Nephron progenitor cell (in vitro differentiated cells): ENCODE measurements at places on chromosomes 7 and 10.

DNA sequence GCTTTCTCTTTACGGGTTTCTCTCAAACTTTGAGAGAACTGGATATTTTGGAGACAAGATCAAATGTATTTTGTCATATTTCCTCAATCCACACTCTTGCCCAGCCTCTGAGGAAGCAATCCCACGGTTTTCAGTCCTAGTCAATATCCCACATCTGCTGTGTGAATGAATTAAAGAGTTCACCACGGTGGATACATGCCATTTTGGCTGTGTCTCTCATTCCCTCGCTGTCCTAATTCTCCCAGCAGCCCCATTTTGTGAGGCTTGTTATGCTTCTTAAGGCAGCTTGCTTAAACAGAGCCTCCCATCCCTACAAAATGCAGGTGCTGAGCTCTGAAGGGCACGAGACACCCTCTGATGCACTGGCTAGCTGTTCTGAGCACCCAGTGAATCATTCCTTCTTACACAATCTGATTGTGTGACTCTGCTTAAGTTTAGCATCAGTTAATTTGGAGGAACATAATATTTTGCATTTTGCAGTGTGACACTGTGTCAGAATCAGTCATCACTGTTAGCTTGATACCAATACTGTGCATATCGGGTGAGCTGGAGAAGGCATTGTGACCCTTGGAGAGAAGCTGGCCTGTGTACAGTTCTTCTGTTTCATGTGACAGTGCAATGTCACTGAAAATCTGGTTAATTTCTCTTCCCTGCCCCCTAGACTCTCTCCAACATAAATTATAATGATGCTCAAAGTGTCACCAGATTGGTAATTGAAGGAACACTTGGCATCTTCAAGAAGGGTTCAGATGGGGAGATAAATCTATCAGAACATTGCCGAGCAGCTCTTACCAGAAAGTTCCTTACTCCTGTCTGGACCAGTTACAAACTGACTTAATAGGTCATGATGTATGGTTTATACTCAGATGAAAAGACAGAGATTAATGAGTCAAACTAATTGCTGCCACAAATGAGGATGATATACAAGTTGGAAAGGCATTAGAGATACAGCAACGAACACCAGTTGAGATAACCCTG, 103.7 kb upstream of the AOAH start:
- H3K4me1 ChIP-seq = no peaks in the 10 kb centered on the region
- no peaks in the 10 kb centered on the region for H3K36me3 ChIP-seq
- DNase-seq = no peak
- H3K27me3 ChIP-seq = peaks cover 13% of the 10 kb centered on the region
- no peak overlapping the region for H3K27ac ChIP-seq

DNA sequence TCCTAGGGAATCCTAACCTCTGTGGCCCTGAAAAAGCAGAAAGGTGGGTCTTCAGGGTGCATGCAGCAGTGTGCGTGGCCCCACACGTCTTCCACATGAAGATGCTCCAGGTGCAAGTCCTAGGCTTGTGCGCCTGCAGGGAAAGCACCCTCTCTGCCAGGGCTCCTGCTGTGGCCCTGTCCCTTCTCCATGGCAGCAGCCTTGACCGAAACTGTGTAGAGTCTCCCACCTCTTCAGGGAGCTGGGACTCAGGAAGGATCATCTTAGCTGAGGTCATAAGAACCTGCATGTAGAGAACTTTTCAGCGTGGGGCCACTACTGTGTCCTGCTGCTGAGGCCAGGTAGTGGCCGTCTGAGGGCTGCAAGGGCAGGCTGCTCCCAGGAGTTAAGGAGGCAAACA, 6.3 kb upstream of the CSGALNACT2 start:
- H3K27ac ChIP-seq = no peak overlapping the region
- DNase-seq = no peak
- no peak overlapping the region for H3K4me3 ChIP-seq
- H3K4me1 ChIP-seq = peaks cover 39% of the 10 kb centered on the region
- H3K36me3 ChIP-seq = no peaks in the 10 kb centered on the region
- H3K27me3 ChIP-seq = peaks cover 5% of the 10 kb centered on the region

DNA sequence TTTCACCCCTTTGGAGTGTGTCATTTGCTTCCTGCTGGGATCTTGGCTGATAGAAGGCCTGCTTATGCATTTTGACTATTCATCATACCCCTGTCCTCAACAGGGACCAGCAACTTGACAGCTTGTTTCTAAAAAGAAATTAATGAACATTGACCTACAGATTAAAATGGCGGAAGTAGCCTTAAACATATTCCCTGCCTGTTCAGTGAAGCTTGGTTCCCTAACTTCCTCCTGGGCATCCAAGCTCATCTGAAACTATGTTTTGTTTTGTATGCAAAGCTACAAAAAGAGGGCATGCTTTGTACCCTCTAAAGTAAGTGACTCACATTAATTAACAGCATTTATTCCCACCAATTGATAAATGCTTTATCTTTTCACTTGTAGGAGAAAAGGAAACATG, 26.8 kb upstream of the CDK14 start:
- H3K27me3 ChIP-seq = no peaks in the 10 kb centered on the region
- H3K4me1 ChIP-seq = no peaks in the 10 kb centered on the region
- H3K27ac ChIP-seq = peak overlapping the region; percentile 32
- no peak for DNase-seq
- no peak overlapping the region for H3K4me3 ChIP-seq

DNA sequence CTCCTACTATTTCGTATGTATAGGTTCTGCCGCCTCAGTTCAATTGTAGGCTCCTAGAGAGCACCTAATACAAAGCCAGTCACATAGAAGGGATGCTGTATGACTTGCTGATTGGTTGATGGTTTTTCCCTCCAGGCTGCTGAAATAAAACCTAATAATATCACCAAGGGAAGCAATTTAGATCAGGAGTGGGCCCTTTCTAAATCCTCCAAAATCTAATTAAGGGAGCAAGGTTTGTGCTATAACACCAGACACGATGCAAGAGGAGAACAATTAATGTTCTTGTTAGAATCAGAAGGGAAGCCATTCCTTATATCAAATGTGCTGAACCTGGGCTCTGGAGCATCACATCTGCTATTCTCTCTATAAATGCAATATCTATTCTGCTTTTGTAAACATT, 42.0 kb upstream of the SLC13A1 start:
- no peak overlapping the region for H3K4me3 ChIP-seq
- DNase-seq = no peak

DNA sequence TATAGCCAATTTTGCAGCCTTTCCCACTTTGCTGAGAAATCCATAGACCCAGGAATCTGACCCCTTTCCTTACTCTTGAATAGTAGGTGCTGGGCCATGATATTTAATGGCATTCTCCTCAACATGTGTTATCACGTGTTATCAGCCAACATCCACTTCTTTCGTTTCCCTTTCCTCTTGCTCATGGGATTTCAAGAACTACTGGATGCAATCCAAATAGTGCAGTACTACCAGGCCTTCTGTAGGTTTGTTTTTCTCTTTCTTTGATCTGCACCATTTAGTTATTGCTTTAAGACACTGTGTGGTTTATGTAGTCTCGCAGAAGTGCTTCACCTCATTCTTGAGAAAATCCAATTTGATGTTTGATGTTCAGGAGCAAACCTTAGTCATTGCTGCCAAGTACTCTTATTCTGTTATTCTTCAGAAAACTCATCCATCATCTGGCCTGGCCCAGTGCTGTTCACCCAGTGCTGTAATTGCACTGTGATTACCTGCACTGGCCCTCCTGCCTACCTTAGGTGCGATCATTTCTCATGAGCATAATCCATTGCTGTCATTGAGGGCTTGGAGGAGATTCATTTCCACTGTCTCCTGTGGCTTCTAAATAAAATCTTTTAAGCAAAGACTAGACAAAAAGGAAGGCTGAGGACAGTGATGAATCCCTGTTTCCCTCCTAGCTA, 315.3 kb downstream of the BMPER start:
- H3K27me3 ChIP-seq = no peaks in the 10 kb centered on the region
- no peaks in the 10 kb centered on the region for H3K36me3 ChIP-seq
- H3K4me3 ChIP-seq = no peak overlapping the region
- H3K4me1 ChIP-seq = peaks cover 25% of the 10 kb centered on the region
- no peak overlapping the region for H3K27ac ChIP-seq

DNA sequence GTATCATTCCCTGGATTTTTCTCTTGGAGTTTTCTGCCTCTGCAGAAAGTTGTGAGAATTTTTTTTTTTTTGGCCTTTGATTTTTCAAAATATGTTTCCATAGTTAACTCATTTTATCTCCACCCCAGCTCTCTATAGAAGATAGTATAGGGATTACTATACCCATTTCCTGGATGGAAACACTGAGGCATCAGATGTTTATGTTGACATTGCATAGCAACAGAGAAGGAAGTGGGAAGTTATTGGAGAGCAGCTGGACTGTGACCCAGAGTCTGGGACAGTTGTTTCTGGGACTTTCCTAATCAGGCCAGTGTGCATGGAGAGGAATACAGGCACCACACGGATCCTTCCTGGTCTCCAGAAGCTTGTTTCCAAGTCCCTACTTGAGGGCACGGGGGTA, 158.0 kb downstream of the CDH23 start:
- no peak overlapping the region for H3K4me3 ChIP-seq
- H3K27ac ChIP-seq = no peak overlapping the region
- peaks cover 65% of the 10 kb centered on the region for H3K27me3 ChIP-seq
- peaks cover 31% of the 10 kb centered on the region for H3K4me1 ChIP-seq

DNA sequence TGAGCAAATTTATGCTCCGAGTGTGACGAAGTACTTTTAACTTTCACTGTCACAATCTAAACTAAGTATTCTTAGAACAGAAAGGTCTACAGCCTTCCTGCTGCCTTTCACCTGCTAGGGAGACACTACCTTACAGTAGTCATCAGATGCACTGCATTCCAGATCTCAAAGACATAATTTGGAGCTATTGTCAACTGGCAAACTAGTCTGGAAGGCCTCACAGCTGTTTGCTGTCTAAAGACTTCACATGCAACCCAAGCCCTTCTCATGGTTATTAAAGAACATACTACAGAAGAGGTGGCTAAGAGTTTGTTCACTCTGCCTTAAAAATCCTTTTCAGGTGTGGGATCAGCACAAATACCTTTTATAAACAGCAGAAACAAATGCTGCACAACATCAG, 91.8 kb upstream of the KCNIP2 start:
- no peaks in the 10 kb centered on the region for H3K27me3 ChIP-seq
- H3K4me3 ChIP-seq = no peak overlapping the region
- H3K4me1 ChIP-seq = peaks cover 42% of the 10 kb centered on the region
- DNase-seq = no peak
- H3K36me3 ChIP-seq = peaks cover 11% of the 10 kb centered on the region

DNA sequence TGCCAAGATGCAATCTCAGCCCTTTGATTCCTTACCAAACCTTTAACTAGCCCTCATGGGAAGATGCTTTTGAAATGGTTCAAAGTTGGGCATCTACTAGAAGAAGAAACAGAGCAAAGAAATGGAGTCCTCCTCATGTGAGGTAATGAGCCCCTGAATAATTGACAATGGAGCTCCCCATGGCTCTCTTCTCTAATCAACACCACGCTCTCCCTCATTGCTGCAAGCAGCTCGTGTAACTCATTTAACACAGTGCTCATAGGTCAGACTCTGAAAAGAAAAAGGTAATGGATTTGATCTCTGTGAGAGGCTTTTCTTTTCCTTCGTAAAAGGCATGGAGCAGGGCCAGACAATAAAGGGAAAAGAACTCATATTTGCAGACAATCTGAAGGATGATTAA, 312.8 kb downstream of the PHTF2 start:
- peaks cover 5% of the 10 kb centered on the region for H3K4me1 ChIP-seq
- H3K4me3 ChIP-seq = no peak overlapping the region
- no peaks in the 10 kb centered on the region for H3K36me3 ChIP-seq

DNA sequence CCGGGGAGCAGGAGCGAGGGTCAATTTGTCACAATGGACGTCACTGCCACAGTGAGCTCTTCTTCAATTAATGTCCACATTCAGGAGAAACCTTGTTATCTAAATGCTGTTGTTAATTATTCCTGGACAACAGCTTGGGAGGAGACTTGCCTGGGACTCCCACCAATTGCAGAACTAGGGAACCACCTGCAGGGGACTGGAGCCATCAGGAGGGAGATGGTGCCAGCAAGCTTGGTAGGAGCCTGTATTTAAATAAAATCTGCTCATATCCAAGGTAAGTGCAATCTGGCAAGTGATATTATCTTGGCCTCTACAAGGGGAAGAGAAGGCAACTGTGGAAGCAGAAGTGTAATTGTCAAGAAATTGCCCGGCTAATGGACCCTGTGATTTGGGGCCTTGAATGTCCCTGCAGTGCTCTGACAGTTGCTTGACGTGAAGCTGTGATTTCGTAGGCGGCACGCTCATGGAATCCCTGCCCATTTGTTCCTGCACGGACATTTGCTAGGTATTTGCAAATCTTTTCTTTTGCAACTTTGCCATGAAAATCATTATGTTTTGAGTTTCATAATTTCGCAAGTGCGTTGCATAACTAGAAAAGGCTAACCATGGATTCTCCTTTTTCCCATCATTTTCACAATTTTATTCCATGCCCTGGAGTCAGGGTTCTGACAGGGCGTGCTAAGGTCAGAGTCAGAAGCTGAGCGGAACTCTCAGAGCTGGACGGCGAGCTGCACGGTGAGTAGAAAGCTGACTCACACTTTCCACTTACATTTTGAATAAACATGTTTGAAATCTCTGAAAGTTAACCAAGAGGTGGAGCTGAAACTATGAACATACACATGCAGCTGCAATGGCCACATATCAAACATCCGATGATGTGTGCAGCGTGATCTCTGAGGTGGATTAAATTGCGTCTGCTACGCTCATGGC, 84.9 kb upstream of the TCERG1L start:
- no peak for DNase-seq
- H3K36me3 ChIP-seq = no peaks in the 10 kb centered on the region
- H3K27me3 ChIP-seq = peaks cover 8% of the 10 kb centered on the region
- no peak overlapping the region for H3K4me3 ChIP-seq

- DNase-seq = no peak
- H3K27me3 ChIP-seq = no peaks in the 10 kb centered on the region
- no peak overlapping the region for H3K4me3 ChIP-seq
- no peaks in the 10 kb centered on the region for H3K36me3 ChIP-seq
- H3K27ac ChIP-seq = no peak overlapping the region
Observed at GRCh38 chr10:53574024-53574423, 801.4 kb upstream of the MBL2 start.

DNA sequence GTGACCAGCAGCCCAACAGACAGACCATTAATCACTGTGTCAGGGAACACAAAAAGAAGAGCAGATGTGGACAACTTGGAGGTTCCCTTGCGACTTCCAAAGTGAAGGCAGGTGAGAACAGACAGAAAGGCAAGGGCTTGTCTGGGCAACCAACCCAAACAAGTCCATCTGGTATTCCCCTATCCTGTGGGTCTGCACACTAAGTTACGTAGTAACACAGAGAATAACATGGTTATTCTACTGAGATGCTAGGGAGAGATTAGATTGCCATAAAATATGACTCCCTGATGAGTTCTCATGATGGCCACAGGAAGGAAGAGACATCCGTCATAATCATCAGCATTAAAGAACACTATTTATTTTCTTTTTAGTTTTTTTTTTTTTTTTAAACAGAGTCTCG, 252.2 kb downstream of the CALN1 start:
- no peak overlapping the region for H3K4me3 ChIP-seq
- H3K27me3 ChIP-seq = no peaks in the 10 kb centered on the region
- H3K36me3 ChIP-seq = peaks cover 20% of the 10 kb centered on the region
- H3K27ac ChIP-seq = no peak overlapping the region

- no peak for DNase-seq
- H3K4me3 ChIP-seq = no peak overlapping the region
- H3K4me1 ChIP-seq = no peaks in the 10 kb centered on the region
- no peaks in the 10 kb centered on the region for H3K36me3 ChIP-seq
- no peak overlapping the region for H3K27ac ChIP-seq
Observed at GRCh38 chr10:26507441-26507840, 69.3 kb downstream of the APBB1IP start.

GRCh38 chr7:46571996-46572395, 650.9 kb upstream of the IGFBP3 start:
- H3K27ac ChIP-seq = no peak overlapping the region
- no peaks in the 10 kb centered on the region for H3K36me3 ChIP-seq
- peaks cover 51% of the 10 kb centered on the region for H3K4me1 ChIP-seq
- H3K27me3 ChIP-seq = peaks cover 2% of the 10 kb centered on the region
- DNase-seq = no peak
